ENCODE measurements at places on chromosomes 6 and 20. TPM values are rescaled to one million over a fixed set of nuclear protein-coding genes. Genes with fewer than 3 reads are reported as not detected.

CRISP1 gene
- total RNA-seq, result not detected

APOBEC2 gene
- total RNA-seq, result not detected

GPR6 gene
- total RNA-seq, result not detected

OR2H1 gene
- total RNA-seq, result not detected

CPXM1 gene
- total RNA-seq, result 1.2 TPM

SLC22A3 gene
- total RNA-seq, result 5.8 TPM

EPHA7 gene
- total RNA-seq, result 70.1 TPM

DLL1 gene
- total RNA-seq, result 38.5 TPM

PCK1 gene
- 10.5 TPM for total RNA-seq

RING1 gene
- 20.7 TPM for total RNA-seq

GINS1 gene
- 5.8 TPM for total RNA-seq

PNPLA1 gene
- not detected for total RNA-seq

MOG gene
- total RNA-seq, result not detected

HCK gene
- total RNA-seq, result 6.8 TPM

CCR6 gene
- not detected for total RNA-seq

DEFB113 gene
- not detected for total RNA-seq

RAET1L gene
- total RNA-seq, result not detected

All from stomach (tissue), 19 donors.